ENCODE measurements at places on chromosomes 1 and 21. TPM values are rescaled to one million over a fixed set of nuclear protein-coding genes. Genes with fewer than 3 reads are reported as not detected.

Gene RIPPLY3
- total RNA-seq = not detected

Gene NCAM2
- 10.0 TPM for total RNA-seq

Gene MSH4
- total RNA-seq = under 0.01 TPM

Gene OR2M4
- total RNA-seq = not detected

Gene TMEM200B
- 7.7 TPM for total RNA-seq

Gene USF1
- total RNA-seq = 63.2 TPM

Gene WNT9A
- not detected for total RNA-seq

Gene OPN3
- total RNA-seq = 19.0 TPM

Gene PTGS2
- total RNA-seq = 3.5 TPM

Gene CNN3
- total RNA-seq = 271 TPM

Gene CNIH3
- total RNA-seq = 19.6 TPM

Gene ZDHHC18
- total RNA-seq = 9.1 TPM

Gene FNDC10
- 20.0 TPM for total RNA-seq

Gene RIMS3
- 0.69 TPM for total RNA-seq

Gene HFM1
- total RNA-seq = 0.67 TPM

Gene ROR1
- 5.8 TPM for total RNA-seq

Gene DNAJC8
- total RNA-seq = 71.2 TPM

Gene HPCA
- total RNA-seq = not detected

Gene CMPK1
- total RNA-seq = 86.5 TPM

Gene SPATA1
- total RNA-seq = not detected

Gene GIPC2
- total RNA-seq = under 0.01 TPM

Gene ARHGAP30
- total RNA-seq = under 0.01 TPM

Gene LIPI
- not detected for total RNA-seq

Gene HSD17B7
- total RNA-seq = 34.6 TPM

Gene GOLT1A
- total RNA-seq = not detected

Gene ANGEL2
- total RNA-seq = 46.1 TPM

Gene HSD11B1
- not detected for total RNA-seq

Gene DCST1
- not detected for total RNA-seq

Gene PDE9A
- 1.7 TPM for total RNA-seq

Gene RGS5
- 0.36 TPM for total RNA-seq

Gene SLC45A1
- total RNA-seq = not detected

Gene MX2
- 182 TPM for total RNA-seq

Gene LENEP
- 1.0 TPM for total RNA-seq

Gene TSACC
- 1.0 TPM for total RNA-seq

Gene PSMD4
- 155 TPM for total RNA-seq

Gene C1orf116
- total RNA-seq = not detected

Gene RAP1GAP
- total RNA-seq = 4.8 TPM

Gene CD55
- 31.6 TPM for total RNA-seq

Gene OR2L8
- total RNA-seq = not detected

Gene NAV1
- 25.1 TPM for total RNA-seq

Gene NOS1AP
- not detected for total RNA-seq

Gene TMEM52
- 0.33 TPM for total RNA-seq

Gene DPT
- not detected for total RNA-seq

Gene OR2L5
- not detected for total RNA-seq

Gene ZNF593OS
- not detected for total RNA-seq

Gene CD48
- not detected for total RNA-seq

Gene TTF2
- total RNA-seq = 39.2 TPM

Gene NGF
- not detected for total RNA-seq

Gene TSTD1
- total RNA-seq = 6.9 TPM

Gene RHBDL2
- not detected for total RNA-seq

Gene RNU1-3
- under 0.01 TPM for total RNA-seq

Gene COA6
- total RNA-seq = 62.3 TPM

Gene SERINC2
- total RNA-seq = 10.0 TPM

Gene NCF2
- not detected for total RNA-seq
